ENCODE measurements at places on chromosomes 16 and 17. TPM values are rescaled to one million over a fixed set of nuclear protein-coding genes. Genes with fewer than 3 reads are reported as not detected.

Gene SLC22A31
- total RNA-seq, result 132 TPM

Gene MAPK7
- 22.2 TPM for total RNA-seq

Gene TCAP
- total RNA-seq, result 3.7 TPM

Gene MEIOB
- total RNA-seq, result not detected

Gene SRRM2
- total RNA-seq, result 659 TPM

Gene IL17C
- total RNA-seq, result not detected

Gene TCF25
- 152 TPM for total RNA-seq

DNA sequence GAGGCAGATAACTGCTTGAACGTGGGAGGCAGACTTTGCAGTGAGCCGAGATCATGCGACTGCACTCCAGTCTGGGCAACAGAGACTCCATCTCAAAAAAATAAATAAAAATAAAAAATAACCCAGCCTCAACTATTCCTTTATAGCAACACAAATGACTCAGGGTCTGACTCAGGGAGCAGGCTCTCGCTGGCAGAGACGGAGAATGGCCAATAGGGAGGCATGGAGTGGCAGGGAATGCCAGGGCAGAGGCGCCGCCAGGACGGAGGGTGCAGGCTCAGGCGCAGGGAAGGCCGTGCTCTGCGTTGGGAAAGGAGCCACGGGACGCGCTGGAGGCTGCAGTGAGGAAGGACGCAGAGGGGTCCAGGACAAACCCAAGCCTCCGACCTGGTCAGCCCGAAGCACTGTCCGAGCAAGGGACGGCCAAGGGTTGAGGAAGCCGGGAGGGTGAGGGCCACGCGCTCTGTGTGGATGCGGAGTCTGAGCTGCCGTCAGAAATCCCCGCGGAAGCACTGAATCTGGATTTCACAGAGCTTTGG lies 40.3 kb downstream of the PKD1 start:
- no peak for DNase-seq

GRCh38 chr17:57512258-57512657 lies 232.8 kb downstream of the CCDC182 start:
- DNase-seq, result no peak

DNA sequence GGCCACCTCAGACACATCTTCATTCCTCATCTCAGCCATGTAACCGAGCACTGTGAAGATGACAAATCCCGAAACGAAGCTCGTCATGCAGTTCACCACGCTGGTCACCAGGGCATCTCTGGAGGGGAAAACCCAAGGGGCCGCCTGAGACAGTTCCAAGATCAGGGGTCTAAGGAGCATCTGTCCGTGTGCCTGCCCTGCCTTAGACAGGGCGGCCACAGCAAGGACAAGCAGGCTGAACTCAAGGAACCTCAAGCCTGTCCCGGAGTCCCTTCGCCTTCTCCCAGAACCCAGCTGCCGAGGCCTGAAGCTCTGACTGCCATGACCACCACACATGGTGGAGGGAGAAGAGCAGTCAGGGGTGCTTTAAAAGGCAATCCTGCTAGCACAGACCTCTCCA lies 22.7 kb downstream of the SLC6A4 start:
- DNase-seq, result no peak

- DNase-seq, result peak; percentile 56
Observed at GRCh38 chr17:79832218-79833109, 6.8 kb downstream of the CBX4 start.

DNA sequence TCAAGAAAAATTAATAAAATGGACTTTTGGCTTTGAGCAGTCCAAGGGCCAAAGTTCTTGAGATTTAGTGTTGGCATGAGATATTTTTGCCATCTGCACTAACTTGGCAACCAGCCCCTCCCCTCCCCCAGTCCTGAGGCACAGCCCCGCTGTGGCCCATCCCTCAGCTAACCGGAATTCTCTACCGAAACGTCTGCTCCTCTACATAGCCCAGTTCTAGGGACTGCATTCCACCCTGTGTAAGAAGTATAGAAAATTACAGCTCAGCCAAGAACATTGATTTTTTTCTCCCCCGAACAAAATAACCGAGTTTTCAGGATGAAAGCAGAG lies 97.5 kb downstream of the AMFR start:
- DNase-seq, result no peak

GRCh38 chr17:73625006-73625405 lies 19.2 kb downstream of the SDK2 start:
- no peak for DNase-seq

- DNase-seq, result no peak
Observed at GRCh38 chr17:81346908-81347349, 48.3 kb upstream of the BAHCC1 start.

GRCh38 chr16:1474082-1474795 lies 589 bp downstream of the CLCN7 start:
- peak; percentile 43 for DNase-seq

- DNase-seq, result peak; percentile 86
Observed at GRCh38 chr17:45221081-45222013, at the start of gene FMNL1. Gene FMNL1 (plus strand): TSS chr17:45221885. CDS start chr17:45222125, 240 bp downstream.

GRCh38 chr17:29133121-29133713 lies 47.0 kb downstream of the MYO18A start:
- no peak for DNase-seq

GRCh38 chr17:44333371-44333770 lies 8.7 kb upstream of the SLC25A39 start:
- DNase-seq, result peak; percentile 70

GRCh38 chr16:86071611-86072240 lies 172.8 kb downstream of the IRF8 start:
- no peak for DNase-seq

GRCh38 chr17:81335773-81336157 lies 40.7 kb upstream of the SLC38A10 start:
- peak; percentile 70 for DNase-seq

- no peak for DNase-seq
Observed at GRCh38 chr16:86294535-86295196, 215.7 kb upstream of the FOXF1 start.

DNA sequence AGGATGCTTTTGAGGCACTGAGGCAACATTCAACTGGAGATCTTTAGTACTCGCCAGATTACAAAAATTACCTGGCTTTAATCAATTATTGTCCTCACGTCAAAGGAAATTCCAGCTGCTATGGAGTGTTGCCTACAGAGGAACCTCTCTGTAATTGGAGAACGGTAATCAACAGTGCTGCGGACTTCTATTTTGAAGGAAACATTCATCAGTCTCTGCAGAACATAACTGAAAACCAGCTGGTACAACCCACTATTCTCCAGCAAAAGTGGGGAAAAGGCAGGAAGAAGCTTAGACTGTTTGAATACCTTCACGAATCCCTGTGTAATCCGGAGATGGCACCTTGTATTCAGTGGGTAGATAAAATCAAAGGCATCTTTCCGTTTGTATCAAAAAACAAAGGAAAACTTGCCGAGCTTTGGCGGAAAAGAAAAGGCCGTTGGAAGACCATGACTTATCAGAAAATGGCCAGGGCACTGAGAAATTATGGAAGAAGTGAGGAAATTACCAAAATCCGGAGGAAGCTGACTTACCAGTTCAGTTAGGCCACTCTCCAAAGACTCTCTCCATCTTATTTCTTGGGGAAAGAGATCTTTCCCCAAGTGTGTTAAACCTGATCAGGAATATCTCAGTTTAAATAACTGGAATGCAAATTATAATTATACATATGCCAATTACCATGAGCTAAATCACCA lies 3.0 kb downstream of the SLC35G3 start:
- no peak for DNase-seq

- DNase-seq, result no peak
Observed at GRCh38 chr16:89956505-89957215, 8.1 kb downstream of the DEF8 start.

GRCh38 chr16:67884684-67885083 lies at the start of gene NRN1L:
Gene NRN1L (plus strand): TSS chr16:67884885. CDS start chr16:67884904, 19 bp downstream.
- peak; percentile 86 for DNase-seq

DNA sequence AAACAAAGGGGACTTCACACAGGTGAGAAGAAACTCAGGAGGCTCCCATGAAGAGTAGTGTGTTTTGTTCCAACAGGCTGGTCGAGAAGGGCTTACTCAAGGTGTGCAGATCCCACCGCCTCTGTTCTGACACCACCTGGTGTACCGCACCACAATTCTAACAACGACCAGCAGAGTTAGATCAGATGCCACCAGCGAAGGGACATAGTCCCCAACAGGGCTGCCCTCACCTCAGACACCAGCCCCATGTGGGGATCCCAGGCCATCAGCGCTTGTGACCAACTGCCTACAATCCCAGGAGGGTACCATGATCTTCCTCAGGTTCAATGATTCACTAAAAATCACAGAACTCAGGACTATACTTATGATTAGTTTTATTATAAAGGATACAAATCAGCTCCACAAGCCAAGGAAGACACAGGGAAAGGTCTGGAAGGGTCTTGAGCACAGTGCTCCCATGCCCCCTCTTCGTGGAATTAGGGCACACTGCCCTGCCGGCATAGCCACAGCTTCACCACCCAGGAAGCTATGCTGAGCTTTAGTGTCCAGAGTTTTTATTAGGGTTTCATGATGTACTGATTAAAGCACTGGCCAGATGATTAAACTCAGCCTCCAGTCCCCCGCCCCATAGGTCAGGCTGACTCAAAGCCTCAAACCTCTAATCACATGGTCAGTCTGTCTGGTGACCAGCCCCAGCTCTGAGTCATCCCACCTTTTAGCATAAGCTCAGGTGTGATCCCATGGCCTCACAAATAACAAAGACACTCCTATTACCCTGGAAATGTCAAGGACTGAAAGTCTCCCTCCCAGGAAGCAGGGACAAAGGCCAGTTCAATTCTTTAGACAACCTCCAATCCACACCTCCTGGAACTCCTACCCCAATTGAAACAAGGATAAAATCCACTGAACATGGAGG lies 26.0 kb downstream of the TRIM25 start:
- no peak for DNase-seq

DNA sequence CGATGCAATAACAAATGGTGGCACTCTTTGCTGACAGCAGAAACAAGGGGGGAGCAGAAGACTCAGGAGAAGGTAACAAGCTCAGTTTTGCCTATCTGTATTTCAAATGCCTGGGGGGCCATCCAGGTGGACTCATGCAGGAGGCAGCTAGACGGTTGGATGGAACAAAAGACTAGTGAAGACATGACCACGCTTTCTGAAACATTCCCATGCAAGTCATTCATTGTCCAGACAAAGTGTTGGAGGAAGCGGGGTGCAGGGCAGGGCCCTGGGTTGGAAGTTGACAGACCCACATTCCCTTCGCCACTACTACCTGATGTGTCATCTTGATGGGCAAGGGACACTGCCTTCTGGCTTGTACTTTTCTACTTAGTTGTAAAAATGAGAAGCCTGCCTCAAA lies 29.8 kb upstream of the CRYBA1 start:
- no peak for DNase-seq

GRCh38 chr17:27553019-27553511 lies 77.9 kb upstream of the LGALS9 start:
- no peak for DNase-seq

DNA sequence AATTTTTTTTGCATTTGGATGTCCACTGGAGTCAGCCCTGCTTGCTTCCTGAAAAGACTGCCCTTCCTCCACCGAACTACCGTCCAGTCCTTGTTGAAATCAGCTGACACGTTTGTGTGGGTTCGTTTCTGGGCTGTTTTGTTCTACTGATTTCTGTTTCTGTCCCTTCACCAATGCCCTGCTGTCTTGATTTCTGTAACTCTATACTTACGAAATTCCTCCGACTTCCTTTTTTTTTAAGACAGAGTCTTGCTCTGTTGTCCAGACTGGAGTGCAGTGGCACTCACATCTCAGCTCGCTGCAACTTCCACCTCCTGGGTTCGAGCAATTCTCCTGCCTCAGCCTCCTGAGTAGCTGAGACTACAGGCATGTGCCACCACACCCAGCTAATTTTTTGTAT lies 8.4 kb upstream of the GAA start:
- DNase-seq, result no peak

DNA sequence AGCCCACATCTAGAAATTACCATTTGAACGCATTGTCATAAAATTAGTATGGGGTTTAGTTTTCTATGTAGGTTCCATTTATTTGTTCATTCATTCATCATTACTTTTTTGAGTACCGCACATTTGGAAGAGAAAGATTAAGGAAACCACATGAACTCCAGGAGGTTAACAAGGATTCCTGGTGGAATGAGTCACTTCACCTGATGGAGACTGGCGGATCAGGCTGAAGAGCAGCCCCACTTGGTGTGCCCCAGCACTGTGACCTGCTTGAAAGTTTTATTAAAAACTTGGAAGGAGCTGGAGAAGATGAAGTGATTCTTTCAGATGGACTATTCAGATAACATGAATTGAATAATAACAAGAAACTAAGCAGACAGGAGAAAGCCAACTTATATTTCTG lies 293.6 kb upstream of the CDH11 start:
- DNase-seq, result no peak

DNA sequence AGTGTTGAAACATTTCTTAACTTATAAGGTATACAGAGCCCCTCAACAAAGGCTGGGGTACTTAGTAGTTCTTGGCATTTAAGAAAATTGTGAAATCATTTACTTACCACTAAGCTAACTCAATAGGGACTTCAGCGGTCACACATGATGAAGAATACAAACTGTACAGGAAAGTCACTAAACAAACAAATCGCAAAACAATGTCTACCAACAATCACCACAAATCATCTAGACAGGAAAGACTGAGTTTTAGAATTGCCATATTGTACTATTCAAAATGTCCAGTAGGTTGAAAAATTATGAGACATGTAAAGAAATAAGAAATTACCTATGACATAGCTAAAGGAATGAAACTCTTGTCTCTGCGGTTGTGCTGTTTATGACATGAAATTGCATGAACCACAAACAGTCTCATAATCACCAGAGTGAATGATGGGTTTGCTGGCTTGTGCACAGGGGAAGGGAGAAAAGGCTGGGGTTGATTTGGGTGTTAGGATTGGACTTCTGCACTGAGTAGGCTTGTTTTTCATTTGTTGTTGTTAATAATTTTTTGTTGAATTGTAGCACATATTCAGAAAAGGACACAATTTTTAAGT lies 441.1 kb upstream of the MON1B start:
- no peak for DNase-seq

GRCh38 chr16:77373726-77374125 lies 61.1 kb downstream of the ADAMTS18 start:
- no peak for DNase-seq
